ENCODE measurements at places on chromosomes 1 and 21.

DNA sequence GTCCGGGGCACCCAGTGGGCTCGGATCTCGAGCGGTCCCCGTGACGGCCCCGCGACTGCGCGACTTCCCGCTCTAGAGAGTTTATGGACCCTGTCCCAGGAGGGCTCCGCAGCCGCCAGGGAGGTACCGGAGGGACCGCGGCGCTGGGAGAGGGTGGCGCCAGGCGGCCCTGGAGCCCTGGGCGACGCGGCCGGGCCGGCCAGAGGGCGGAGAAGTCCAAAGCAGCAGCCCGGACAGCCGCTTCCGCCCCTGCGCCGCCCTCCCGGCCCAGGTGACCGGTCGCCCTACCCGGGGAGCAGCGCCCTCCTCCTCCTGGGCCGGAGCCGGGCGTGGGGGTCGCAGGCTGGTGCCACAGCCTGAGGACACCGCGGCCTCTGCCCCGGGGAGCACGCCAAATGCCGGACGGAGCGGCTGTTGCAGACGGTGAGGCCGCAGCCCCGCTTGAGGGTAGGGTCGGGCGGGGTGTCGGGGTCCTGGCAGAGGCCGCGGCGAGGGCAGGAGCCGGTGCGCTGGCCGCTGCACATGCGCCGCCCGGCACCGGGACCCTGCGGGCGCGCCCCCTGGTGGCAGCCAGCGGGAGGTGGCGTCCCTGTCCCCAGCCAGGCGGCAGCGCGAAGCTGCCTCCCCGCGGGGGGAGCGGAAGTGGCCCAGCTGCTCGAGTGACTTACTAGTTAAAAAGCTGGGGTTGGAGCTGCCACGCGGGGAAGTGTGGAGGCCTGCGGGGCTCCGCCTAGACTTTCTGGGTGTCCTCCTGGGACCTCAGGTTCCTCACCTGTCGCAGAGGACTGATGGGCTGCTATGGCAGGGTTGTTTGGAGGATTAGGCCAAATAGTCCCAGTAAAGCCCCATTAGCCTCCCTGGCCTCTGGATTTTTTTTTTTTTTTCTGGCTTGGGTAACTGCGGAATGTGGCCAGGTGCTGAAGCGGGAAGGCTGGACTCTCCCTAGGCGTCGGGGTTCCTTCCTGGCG lies 20.9 kb upstream of the ZNF678 start:
- DNase-seq, result peak; percentile 94

GRCh38 chr1:53368314-53369033 lies 40.6 kb upstream of the LRP8 start:
- peak; percentile 40 for DNase-seq

GRCh38 chr1:18565321-18565720 lies 65.3 kb upstream of the PAX7 start:
- DNase-seq, result no peak

- DNase-seq, result no peak
Measured at GRCh38 chr1:24463776-24464735, 38.6 kb upstream of the RCAN3 start.

DNA sequence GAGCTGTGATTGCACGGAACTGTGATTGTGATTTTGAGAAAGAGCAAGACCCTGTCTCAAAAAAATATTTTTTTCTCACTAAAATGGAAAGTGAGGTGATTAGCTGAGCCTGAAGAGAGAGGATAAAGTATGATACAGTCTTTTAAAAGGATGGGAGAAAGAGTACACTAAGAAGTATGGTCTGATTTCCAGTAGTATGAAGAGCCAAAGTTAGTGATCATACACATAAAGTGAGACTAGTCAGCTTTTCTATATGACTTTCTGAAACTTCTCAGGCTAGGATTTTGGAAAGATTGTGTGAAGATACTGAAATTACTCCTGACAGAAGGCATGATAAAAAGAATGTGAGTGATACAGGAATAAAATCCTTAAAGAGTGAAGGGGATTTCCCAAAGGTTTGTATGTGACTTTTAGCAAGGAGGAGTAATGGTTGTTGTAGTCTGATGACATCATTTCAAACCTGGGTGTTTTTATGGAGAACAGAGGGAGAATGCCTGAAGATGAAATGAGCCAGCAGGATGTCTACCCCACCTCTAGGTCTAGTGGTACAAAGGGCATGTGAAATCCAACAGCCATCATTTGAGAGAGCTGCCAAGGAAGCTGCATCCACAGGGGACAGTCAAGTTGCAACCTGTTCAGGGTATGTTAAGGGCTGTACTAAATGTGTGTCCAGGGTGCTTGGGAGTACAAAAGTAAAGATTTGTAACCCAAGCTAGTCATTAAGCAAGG lies 157.7 kb downstream of the PIK3R3 start:
- DNase-seq, result no peak

DNA sequence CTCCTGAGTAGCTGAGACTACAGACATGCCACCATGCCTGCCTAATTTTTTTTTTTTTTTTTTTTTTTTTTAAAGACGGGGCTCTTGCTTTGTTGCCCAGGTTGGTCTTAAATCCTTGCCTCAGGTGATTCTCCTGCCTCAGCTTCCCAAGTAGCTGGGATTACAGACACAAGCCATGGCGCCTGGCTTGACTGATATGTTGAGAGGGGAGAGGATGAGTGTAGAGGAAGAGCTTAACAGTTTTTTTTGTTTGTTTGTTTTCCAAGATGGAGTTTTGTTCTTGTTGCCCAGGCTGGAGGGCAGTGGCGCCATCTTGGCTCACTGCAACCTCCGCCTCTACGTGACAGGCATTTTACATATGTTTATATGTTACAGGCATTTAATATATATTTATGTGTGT lies 2.5 kb downstream of the SRP9 start:
- no peak for DNase-seq

DNA sequence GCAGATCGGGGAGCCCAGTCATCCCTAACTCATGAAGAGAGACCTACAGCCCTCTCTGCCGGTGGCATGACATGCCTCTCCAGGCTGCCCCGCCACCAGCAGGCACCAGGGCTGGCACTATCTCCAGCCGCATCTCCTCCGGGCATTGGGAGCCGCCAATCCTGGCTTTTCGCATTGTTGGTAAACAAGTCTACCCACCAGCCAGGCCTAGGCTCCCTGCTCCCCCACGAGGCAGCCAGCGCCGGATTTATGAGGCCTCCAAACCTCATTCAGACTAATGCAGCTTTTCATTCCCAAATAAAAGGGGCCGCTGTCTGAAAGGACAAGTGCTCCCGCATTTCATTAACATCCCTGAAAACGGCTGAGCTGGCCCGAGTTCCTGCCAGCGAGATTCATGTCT lies 3.4 kb upstream of the GRIK3 start:
- no peak for DNase-seq

DNA sequence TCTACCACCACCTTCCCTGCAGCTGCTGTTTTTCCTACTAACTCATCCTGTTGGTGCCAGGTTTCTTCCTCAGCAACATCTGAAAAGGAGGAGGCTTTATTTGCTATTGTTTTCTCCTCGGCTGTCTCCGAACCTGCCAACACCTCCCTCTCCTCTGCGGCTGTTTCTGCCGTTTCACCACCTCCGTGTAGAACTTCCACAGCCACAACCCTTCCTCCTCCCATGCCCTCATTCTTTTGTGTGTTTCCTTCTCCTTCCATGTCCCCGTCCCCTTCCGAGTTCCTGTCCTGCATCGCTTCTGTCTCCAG lies 59.0 kb upstream of the LRRC53 start:
- no peak for DNase-seq

- no peak for DNase-seq
Measured at GRCh38 chr1:227357927-227358302, 39.6 kb upstream of the CDC42BPA start.

DNA sequence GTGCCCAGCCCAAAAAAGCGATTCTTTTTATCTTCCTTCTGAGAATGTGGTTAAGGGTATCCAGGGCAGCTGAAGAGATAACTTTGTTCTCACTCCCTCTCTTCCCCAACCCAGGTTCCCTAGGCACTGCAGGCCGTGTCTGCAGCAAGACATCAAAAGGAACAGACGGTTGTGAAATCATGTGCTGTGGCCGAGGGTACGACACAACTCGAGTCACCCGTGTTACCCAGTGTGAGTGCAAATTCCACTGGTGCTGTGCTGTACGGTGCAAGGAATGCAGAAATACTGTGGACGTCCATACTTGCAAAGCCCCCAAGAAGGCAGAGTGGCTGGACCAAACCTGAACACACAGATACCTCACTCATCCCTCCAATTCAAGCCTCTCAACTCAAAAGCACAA lies 11.4 kb downstream of the WNT2B start:
- DNase-seq, result no peak

DNA sequence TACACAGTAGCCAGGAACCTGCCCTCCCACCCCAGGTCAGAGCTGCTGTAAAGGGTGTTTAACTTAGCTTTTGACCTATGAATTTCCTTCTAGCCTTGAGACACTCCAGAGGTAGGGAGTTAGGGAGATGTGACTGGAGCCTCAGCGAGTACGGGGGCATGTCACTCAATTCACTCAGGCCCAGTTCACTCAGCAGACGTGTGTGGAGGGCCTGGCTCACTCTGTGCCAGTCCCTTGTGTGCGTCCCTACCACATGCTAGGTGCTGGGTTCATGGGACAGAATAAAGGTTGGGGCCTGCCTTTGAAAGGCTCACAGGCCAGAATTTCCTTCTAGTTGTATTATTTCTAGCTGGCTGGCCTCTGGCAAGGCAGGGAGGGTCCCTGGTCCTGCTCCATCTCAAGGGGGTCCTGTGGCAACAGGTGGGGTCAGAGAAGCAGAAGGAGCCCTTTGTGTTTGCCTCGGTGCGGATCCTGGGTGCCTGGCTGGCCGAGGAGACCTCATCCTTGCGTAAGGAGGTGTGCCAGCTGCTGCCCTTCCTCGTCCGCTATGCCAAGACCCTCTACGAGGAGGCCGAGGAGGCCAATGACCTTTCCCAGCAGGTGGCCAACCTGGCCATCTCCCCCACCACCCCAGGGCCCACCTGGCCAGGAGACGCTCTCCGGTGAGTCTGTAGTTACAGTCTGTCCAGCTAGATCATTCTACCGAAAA lies 4.5 kb downstream of the NCDN start:
- no peak for DNase-seq

GRCh38 chr1:5648410-5649165 lies 343.6 kb downstream of the NPHP4 start:
- DNase-seq, result no peak

GRCh38 chr1:101798417-101798816 lies 198.3 kb downstream of the OLFM3 start:
- DNase-seq, result no peak

- no peak for DNase-seq
Measured at GRCh38 chr1:64186138-64186897, 17.1 kb upstream of the UBE2U start.

- DNase-seq, result no peak
Measured at GRCh38 chr21:28516021-28516420, 476.7 kb downstream of the LTN1 start.

DNA sequence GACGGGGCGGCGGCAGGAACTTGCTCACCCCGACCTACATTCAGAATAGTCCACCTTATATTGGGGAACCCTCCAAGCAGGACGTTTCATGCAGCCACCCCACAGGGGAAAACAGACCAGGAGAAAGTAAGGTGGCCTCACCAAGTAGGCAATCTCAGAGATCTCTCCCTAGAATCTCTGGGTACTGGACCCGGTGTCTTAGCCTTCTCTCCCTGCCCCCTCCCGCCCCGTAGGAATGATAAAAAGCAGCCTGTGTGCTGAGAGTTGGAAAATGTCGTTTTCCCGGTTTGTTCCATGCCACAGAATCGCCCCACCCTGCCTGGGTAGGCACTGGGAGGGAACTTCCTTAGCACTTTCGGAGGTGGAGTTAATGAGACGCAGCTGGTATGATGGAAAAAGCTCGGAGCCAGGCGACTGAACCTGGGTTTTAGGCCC lies 789 bp upstream of the PTPN14 start:
- DNase-seq, result no peak

GRCh38 chr1:234402939-234403338 lies 29.7 kb downstream of the COA6 start:
- no peak for DNase-seq

DNA sequence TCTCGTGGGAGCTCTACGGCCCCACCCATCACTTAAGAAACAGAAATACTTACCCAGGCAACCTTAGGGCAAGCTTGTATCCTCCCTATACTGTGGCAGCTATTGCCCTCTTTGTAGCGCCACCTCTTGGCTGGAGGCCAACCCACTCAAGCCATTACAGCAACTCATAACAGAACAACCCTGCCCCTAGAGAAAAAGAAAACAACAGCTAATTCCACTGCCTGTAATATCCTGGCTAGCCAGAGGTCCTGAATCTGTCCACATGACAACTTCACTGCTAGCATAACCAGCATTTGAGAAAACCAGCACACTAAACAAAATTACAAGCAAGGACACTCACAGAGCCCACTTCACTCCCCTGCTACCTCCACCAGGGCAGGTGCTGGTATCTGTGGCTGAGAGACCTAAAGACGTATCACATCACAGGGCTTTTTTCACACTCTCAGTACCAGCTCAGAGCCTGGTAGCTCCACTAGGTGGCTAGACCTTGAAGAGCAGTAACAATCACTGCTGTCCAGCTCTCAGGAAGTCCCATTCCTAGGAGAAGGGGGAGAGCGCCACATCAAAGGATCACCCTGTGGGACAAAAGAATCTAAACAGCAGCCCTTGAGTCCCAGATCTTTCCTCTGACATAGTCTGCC lies 14.5 kb upstream of the MX1 start:
- peak; percentile 44 for DNase-seq

- no peak for DNase-seq
Measured at GRCh38 chr21:19130379-19131028, 726.9 kb upstream of the TMPRSS15 start.

DNA sequence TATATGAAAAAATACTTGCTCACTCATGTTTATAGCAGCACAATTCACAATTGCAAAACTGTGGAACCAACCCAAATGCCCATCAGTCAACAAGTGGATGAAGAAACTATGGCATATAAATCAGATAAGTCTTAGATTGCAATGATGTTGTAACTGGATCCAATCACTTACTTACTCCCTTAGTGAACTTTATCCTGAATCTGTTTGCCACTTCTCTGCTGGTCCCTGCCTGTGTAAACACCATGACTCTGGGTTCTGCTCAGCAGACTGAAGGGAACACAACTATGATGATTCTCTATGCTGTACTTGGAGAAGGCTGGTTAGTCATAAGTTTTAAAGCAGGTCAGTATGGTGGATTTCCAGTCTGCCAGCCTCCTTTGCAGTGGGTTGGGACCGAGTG lies 391.2 kb downstream of the RWDD3 start:
- no peak for DNase-seq

- DNase-seq, result no peak
Measured at GRCh38 chr1:33971913-33972312, 108.0 kb downstream of the HMGB4 start.

All from hematopoietic multipotent progenitor cell treated with erythropoietin and hydrocortisone succinate and interleukin-3 and kit ligand, for 4 days (in vitro differentiated cells).